ENCODE measurements at places on chromosomes 6 and 20.

DNA sequence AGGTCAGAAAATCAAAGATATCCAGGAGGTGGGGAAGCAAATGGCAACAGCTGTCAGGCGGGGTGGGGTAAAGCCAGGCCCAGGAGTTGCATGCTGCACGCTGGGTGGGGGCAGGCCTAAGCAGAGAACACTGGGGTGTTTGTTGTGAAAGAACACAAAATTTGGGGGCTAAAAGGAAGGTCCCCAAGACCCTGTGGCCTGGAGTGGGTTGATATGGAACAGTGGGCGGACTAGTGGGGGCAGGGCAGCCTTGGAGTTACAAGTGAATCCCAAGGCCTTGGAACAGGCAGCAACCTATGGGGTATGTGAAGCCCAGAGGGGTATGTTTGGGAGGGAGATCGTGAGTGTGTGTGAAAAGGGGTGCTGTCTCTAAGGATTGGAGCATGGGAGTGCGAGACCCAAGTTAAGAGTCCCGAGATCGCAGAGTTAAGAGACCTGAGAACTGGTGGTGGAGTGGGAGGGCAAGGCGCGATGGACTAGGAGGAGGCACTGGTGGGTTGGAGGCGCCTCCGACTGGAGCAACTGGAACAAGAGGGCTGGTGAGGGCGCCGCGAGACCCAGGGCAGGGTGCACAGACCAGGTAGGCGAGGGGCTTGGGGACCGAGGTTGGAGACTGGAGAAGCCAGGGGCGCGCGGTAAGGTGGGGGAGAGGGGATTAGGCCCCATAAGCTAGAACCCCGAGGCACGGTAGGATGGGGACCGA is 658 bp downstream of the CUL7 start:
- DNase-seq: no peak

GRCh38 chr20:48194583-48194982 is 409.3 kb upstream of the SULF2 start:
- no peak for DNase-seq

GRCh38 chr6:13367396-13367795 is 39.1 kb upstream of the TBC1D7 start:
- DNase-seq: no peak

- DNase-seq: no peak
These were observed 143.4 kb downstream of the ELOVL4 start for GRCh38 chr6:79803917-79804316.
